A549 treated with Hydrocortisone at 1 μM for 4 hours (cell line): ENCODE measurements at places on chromosomes 3 and 15. TPM values are rescaled to one million over a fixed set of nuclear protein-coding genes. Genes with fewer than 3 reads are reported as not detected.

DAZL gene
- not detected in 5 replicates for total RNA-seq

UCN2 gene
- 6.8 to 8.3 TPM (median 7.9 TPM) in 5 replicates for total RNA-seq

SPINT1 gene
- total RNA-seq: 0.62 to 0.90 TPM (median 0.81 TPM) in 5 replicates

PLA2G4F gene
- total RNA-seq: 0.02 TPM in 1 of 5 replicates, not detected in the others

UBR1 gene
- 3.3 to 5.3 TPM (median 4.2 TPM) in 5 replicates for total RNA-seq

CILP gene
- total RNA-seq: 0.21 to 0.44 TPM (median 0.41 TPM) in 5 replicates

WDR76 gene
- total RNA-seq: 11.3 to 15.4 TPM (median 12.2 TPM) in 5 replicates

LMOD3 gene
- total RNA-seq: not detected in 5 replicates

CATSPER2 gene
- 0.40 to 1.3 TPM (median 0.68 TPM) in 5 replicates for total RNA-seq

LTK gene
- 0.03 to 0.10 TPM (median 0.07 TPM) in 5 replicates for total RNA-seq

GUCA1C gene
- total RNA-seq: not detected in 5 replicates

CADM2 gene
- total RNA-seq: 0.10 to 0.30 TPM (median 0.21 TPM) in 4 of 5 replicates, not detected in the other

CIDEC gene
- 61.6 to 88.8 TPM (median 71.7 TPM) in 5 replicates for total RNA-seq

PLCL2 gene
- total RNA-seq: 4.1 to 6.8 TPM (median 4.4 TPM) in 5 replicates

CEP63 gene
- total RNA-seq: 11.9 to 19.2 TPM (median 13.4 TPM) in 5 replicates

VWA5B2 gene
- total RNA-seq: 0.25 to 0.60 TPM (median 0.40 TPM) in 5 replicates

SPSB4 gene
- total RNA-seq: 0.14 to 0.23 TPM (median 0.18 TPM) in 5 replicates

ACOX2 gene
- total RNA-seq: 6.0 to 9.8 TPM (median 8.0 TPM) in 5 replicates

KLHL6 gene
- not detected in 5 replicates for total RNA-seq

PYDC2 gene
- not detected in 5 replicates for total RNA-seq

CAND2 gene
- total RNA-seq: 0.36 to 0.67 TPM (median 0.37 TPM) in 5 replicates
